ENCODE measurements at places on chromosomes 1 and 21.

GRCh38 chr1:2374252-2375155 is 16.9 kb downstream of the MORN1 start:
- DNase-seq: no peak

DNA sequence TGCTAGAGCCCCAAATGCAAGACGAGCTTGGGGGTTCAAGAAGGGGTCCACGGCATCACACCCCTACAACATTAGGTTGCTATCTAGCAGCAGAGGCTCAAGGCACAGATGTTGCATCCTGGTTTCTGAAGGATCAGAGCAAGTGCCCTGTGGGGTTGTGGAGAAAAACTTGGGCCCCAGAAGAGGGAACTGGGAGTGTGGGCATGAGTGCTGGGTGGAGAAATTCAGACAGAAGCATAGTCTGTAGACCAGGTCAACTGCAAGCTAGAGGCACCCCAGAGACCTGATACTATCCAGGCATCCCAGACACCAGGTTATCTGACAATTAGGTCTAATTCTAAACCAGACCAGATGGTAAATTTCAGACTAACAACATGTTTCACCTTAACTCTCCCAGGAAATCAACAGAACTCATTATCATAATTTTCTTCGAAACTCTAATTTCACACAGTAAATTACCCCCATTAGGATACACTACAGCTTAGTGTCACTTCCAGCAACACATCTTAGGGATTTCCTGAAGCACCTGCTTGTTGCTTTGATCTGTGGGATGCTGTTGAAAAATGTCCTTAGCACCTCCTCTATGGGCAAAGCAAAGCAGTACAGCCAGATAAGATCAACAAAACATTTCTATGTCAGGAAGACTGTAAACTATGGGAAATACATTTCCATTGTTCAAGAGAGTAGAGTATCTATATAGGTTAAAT is 179.3 kb downstream of the VAV3 start:
- DNase-seq: no peak

GRCh38 chr1:179911812-179912211 is 29.7 kb downstream of the TOR1AIP1 start:
- DNase-seq: no peak

DNA sequence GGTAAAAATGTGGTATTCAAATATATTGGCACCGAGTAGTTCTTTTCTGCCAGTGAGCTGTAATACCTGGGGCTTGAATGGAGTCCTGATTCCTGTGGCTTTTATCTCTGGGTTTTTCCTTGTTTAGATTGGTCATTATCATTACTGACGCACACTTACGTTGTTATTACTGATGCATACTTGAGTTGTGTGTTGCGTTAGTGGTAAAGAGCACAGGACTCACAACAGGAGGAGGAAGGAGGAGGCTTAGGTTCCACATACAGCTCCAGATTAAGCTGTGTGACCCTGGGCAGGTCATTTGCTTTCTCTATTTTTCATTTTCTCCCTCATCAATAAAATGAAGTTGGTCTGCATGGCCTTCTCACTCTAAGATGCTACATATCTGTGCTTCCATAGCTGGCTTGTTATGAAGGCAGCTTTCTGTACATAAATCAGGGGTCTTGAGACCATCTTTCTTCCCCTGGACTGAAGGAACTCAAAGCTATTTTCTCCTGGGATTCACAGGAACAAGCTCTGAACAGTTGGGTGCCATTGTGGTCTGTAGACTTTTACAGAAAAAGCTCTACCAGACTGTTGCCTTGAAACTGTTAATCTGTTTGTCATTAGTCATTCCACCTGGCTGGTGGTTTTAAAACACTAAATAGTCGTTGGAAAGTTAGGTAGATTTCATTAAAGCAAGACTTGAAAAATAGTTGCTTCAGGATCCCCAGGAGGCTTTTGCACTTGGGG is 5.6 kb downstream of the ARID1A start:
- DNase-seq: no peak

DNA sequence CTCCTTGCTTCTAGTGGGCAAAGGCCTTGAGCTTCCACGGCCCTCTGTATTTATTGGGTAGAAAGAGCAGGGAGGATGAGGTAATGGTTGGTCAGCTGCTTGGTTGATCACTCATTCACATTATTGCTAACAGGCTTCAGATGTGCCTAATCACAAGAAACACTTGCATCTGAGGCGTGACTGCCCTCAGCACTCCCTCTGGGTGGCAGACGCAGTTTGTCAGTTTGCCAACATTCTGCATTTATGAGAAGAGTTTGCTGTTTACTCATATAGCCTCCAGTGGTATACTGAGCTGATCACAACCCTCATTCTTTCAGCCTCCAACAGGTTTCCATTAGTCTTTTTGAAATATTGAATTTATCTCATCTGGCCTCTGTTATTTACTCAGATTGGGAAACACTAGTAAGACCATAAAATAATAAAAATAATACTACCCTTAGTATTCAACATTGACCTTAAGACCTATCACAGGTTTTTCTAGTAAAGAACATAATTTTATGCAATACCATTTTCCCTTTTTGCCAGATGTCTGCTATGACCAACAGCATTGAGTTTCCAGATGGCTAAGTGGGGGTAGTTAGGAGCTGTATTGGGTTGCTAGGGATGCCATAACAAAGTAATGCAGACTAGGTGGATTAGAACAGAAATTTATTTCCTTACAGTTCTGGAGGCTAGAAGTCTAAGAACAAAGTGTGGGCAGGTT is 53.3 kb downstream of the PTGFR start:
- no peak for DNase-seq

- no peak for DNase-seq
These were observed 15.5 kb downstream of the KCNK1 start for GRCh38 chr1:233629305-233629935.

GRCh38 chr1:61210435-61211154 is 128.2 kb downstream of the NFIA start:
- no peak for DNase-seq

GRCh38 chr1:88237058-88237457 is 447.0 kb upstream of the PKN2 start:
- no peak for DNase-seq

GRCh38 chr21:36729310-36729970 is 30.5 kb downstream of the SIM2 start:
- no peak for DNase-seq

DNA sequence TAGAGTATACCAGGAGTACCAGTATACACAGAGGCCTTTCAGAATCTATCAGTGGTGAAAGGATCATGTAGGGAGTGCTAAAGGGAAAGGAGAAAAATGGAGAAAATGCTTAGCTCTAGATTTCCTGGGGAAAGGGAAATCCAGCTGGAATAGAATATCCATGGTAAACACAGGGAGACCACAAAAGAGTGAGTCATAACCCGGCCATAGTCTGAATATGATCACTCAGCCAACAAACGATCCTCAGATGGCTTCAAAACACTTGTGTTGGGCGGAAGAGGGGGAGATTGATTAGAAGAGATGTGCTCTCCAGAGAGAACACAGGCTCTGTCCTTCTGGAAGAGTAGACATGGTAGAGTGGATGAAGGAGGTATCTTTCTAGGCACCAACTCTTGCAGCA is 180.6 kb downstream of the PAPPA2 start:
- DNase-seq: no peak

DNA sequence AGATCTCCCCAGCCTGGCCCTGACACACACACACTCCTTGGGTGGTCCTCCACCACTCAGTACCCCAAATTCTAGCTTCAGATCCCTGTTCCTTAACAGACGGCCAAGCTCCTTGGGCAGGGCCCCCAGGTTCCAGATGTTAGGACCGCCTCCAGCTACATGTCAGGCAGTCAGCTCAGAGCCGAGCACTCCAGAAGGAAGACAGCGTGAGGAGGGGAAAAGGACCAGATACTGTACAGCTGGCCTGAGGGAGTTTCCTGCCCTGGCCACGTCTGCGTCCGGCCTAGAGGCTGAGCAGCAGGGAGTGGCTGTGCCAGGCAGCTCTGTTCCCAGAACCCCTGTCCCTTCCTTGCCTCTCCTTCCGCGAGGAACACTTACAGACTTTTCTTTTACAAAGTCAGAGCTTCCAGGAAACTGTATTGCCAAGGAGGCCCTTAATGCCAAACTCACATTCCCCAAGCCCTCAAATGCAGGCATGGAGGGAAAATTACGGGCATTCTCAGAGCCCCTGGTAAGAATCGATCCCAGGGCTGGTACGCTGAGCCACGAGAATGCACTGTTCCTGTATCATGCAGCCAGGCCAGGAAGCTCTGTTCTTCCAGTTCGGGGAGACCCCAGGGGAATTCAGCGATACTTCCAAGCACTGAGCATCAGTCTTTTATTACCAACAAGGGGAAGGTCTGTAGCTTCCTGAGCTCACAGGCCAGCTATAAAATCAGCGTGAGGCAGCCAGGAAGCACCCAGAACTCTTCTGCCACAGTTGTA is 45.2 kb upstream of the CNTN2 start:
- no peak for DNase-seq

- no peak for DNase-seq
These were observed 3.8 kb downstream of the RGS13 start for GRCh38 chr1:192639607-192640368.

GRCh38 chr1:88867743-88868521 is 23.4 kb downstream of the GTF2B start:
- DNase-seq: no peak

DNA sequence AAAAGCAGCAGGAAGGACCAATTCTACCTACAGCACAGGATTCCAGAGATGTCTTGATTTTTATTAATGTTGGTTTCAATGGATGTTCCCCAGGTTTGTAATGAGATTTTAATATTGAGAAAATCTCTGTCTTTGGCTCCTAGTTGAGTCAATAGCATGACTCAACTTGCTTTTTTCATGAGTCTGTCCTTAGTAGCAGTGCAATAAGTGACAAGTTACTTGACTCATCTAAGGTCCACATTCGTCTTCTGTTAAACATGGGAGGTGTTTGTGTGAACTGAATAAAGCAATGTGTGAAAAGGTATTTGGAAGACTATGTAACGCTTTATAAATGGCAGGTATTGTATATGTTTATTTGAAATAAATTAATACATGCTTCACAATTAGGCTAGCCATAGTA is 645.0 kb upstream of the PTBP2 start:
- no peak for DNase-seq

DNA sequence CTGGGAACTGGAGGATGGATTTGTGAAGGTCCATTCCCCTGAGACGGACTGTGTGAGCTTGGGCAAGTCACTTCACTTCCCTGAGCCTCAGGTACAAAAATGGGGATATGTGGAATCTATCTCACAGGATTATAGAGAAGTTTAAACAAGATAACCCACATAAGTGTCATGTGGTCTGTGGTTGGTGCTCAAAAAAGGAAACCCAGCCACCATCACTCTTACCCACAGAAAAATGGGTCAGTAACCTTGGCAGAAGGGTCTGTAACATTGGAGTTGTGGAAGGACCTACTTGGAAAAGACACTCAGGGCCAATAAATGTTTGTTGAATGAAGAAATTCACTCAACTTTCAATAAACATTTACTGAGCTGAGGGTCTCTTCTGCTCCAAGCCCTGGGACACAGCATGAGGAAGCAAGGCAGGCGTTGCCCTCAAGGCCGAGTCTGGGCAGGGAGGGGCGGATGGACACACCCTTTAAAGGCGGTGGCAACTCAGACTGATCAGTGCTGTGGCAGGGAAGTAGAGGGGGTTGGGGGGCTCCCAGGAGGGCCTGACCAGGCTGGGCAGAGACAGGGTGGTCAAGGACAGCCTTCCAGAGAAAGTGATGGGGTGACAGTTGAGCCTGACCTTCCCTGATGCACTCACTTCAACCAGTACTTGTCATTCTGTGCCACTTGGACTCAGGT is 66.7 kb upstream of the ACOT11 start:
- DNase-seq: no peak

- no peak for DNase-seq
These were observed 203.2 kb downstream of the FGGY start for GRCh38 chr1:59499943-59500569.

DNA sequence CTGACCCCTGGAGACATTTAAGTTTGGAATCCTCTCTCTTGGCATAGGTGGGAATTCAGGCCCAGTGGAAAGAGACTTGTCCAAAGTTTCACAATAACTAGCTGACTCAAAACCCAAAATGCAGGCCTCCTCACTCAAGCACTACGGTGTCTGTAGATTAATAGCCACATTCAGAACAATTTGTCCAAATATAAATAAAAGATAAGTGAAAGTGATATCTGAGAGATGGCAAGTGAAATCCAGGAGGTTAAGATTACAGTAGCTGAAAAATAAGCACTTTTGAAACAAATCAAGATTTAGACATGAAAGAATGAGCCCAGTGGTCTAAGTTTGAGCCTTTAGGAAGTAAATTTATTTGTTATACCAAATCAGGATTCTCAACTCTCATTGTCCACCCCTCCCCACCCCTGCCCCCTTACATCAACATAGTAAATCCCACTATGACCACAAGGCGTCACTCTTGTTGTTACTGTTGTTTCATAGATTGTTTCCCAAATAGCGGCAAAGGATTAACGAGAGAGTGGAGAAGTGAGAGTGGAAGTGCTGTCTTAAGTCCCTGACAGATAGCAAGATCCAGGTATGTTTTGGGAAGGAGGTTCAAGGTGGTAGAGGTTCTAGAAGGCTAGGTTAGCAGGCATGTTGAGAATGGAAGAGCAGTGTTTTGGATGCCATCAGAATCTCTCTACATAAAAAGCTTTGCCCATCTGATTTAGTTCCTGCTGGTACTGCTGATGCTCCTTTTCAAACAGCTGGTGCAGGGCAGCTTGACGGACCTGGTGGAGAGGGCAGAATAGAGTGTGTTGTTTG is 7.1 kb upstream of the TPM3 start:
- DNase-seq: peak; percentile 37

DNA sequence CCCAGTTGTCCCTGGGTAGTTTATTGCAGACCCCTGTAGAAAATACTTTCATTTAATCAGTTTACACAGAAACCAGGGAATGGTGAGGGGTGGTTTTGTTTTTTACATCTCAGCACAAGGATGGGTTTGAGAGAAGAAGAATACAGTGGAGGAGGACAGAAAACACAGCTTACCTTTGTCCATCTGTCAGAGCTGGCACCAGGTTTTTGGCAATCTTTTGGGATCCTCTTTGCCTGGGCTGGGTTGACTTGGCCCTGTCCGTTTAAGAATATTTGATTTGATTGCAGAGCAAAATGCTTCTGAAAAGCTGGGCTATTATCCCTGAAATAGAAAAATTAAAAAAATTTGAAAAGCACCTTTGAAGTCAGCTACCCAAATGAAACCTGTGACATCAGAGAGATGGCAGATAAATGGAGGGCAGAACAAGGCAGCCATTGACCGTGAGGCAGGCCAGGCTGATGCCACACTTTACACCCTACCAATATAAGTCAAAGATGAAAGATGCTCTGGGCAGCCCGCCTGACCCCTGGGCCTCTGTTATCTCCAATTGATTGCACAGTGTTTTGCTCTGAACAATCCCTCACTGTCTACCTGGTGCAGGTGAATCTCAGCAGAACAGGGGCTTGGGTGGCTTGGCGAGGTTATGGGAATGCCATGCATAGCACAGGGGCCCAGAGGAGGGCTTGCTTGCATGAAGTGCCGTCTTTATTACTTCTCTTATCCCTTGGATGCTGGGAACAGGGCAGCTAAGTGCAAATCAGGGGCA is 218.8 kb downstream of the LMX1A start:
- no peak for DNase-seq

DNA sequence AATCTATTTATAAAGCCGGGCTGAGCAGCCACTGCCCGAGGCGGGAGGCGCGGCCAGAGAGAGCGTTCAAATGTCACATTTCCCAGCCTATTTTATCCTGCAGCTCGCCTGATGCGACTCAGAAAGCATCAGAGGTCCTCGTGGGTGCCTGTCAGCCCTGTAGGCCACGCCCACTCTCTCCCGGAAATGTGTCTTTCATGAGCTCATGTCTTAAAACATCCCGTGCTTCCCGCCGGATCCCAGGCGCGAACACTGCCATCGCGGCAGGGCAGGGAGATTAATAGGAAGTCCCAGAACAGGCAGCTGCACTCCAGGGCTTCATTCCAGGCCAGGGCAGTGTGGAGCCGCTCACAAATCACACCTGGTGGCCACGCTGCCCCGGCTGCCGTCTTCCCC is 117.5 kb downstream of the PRDM16 start:
- no peak for DNase-seq

Measured in activated CD4-positive, alpha-beta T cell treated with anti-CD3 and anti-CD28 coated beads, Interleukin-2, amount 50 U/mL, for 48 hours (primary cell).